ENCODE measurements at places on chromosomes 7 and 10.

DNA sequence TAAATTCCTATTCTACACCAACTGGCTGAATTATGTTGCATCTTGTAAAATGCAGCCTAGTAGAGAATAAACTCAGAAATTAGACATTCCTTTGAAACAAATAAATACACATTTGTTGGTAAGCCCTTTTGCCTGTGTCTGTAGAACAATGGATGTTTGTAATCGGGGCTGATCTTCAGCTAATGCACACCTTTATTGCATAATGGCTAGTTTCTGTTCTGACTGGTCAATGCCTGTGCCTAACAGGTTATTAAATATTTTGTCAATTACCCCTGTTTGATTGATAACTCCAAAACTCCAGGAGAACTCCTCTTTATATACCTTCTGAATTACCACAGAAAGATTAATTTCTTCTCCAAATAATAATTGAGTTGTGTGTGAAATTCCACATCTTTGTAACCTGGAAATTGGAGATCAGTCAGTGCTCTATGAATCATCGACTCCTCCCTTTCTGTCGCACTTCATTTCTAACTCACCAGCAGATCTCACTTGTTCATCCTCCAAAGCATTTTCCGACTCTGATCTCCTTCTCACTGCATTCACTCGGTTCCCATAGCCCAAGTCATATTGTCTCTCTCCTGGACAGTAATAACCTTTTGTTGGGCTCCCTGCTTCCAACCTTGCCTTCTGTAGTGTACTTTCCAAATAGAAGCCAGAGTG, 196.0 kb upstream of the FZD1 start:
- no peak for DNase-seq

GRCh38 chr7:147472556-147472955, 1118.0 kb upstream of the C7orf33 start:
- no peak for DNase-seq

GRCh38 chr7:26620352-26620751, 244.0 kb downstream of the SKAP2 start:
- DNase-seq, result peak; percentile 72

DNA sequence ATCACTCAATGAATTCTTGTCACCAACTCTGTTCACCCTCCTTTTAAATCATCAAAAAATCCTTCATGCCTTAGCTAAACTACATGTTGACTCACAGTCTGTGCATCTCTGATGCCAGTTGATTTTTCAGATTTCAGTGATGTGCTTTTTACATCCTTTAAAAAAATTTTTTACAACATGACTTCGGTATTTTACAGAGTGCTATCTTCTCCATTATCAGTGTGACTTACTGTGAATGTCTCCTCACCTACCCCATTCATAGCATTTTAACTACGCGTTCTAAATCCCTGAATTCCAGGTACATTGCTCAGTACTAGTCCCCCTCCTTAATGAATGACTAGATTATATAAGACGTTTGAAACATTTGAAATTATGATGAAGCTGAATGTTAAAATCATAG, 98.7 kb downstream of the DNAH11 start:
- DNase-seq, result no peak

- DNase-seq, result peak; percentile 55
These were observed at the start of gene BICC1 for GRCh38 chr10:58512491-58513187. Gene BICC1, plus strand, starts transcription at chr10:58512872. Its CDS starts 272 bp downstream, at chr10:58513144.

GRCh38 chr10:21497177-21497807, 28.2 kb downstream of the SKIDA1 start:
- DNase-seq, result peak; percentile 93

- DNase-seq, result no peak
These were observed 46.3 kb downstream of the MRPL32 start for GRCh38 chr7:42978496-42978895.

DNA sequence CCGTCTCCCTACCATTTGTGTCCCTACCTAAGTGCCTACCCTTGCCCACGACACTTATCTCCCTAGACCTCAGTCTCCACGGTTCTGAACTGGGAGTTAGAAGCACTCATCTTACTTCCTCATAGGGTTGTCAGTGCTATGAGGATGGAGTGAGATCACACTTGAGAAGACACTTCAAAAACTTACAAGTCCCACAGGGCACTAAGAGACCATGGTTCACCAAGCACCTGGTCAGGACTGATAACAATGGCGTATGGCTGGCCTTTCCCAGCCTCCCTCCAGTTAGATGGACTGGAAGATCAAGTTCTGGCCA, 43.2 kb downstream of the KCNMA1 start:
- no peak for DNase-seq

GRCh38 chr10:71396084-71396710, 523 bp upstream of the CDH23 start:
- DNase-seq, result no peak

- DNase-seq, result peak; percentile 59
These were observed 449.6 kb downstream of the GRM8 start for GRCh38 chr7:126803060-126803665.

DNA sequence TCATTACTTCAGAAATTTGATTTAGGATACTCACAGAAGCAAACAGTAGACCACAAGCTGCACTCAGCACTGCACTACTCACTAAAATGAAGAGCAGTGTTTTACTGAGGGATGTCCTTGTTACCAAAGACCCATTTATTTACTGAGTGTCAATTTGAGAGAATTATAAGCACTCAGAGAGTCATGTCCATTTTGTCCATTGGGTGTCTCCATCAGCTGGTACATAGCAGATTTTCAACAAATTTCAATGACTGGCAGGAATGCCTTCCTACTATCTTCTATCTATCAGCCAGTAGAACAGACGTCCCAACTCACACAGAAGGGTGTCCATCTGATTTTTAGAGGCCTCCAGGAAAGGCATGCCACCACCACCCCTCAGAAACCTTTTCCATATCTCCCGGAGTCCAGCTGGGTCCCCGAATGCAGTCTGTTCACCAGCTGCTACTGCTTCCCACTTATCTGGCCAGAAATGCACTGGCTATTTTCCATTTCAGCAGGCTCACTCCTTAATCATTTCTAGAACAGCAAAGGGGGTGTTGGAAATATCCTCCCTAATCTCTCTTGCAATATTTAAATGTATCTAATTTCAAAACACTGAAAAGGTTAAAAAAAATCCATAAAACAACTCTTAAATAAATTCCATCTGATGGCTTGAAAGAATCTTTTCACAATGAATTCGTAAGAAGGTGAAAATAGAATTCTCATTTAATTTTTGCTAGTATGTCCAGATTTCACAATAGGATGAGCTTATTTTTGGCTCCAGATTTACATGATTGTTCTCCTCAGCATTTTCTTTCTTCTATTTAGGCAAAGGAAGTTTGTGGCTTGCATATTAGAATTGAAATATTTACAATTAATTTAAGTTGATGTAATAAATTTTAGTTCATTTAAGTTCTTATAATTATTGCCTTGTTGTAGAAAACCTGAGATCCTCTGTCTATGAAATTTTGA, 1164.0 kb upstream of the CELF2 start:
- DNase-seq, result no peak

GRCh38 chr7:114630201-114630990, 215.8 kb downstream of the FOXP2 start:
- DNase-seq, result no peak

GRCh38 chr7:50712252-50713122, 70.2 kb downstream of the GRB10 start:
- peak; percentile 65 for DNase-seq

- DNase-seq, result no peak
These were observed 6.7 kb downstream of the OTUD1 start for GRCh38 chr10:23445591-23445990.

DNA sequence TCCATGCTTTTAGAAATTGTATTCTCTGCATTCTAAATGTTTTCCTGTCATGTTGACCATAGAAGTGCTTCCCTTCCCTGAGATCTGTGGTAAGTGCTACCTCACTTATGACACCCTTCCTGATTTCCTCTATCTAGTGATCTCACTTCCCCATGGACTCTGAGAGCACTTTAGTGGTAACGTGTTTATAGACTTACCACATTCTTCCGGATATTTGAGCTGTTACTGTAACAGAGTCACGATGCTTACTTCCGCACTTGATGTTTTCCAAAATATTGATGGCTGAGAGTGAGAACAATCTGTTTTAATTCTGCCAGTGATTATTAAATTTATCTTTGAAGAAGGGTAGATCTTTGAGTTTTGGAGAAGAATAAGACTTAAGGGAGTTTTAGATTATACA, 60.1 kb upstream of the NAMPT start:
- DNase-seq, result peak; percentile 88

GRCh38 chr7:2638224-2638991, 6.6 kb downstream of the TTYH3 start:
- DNase-seq, result peak; percentile 93

- no peak for DNase-seq
These were observed 251.2 kb downstream of the DNAJB6 start for GRCh38 chr7:157587805-157588560.

- DNase-seq, result no peak
These were observed 113.9 kb upstream of the NPS start for GRCh38 chr10:127435246-127435645.

DNA sequence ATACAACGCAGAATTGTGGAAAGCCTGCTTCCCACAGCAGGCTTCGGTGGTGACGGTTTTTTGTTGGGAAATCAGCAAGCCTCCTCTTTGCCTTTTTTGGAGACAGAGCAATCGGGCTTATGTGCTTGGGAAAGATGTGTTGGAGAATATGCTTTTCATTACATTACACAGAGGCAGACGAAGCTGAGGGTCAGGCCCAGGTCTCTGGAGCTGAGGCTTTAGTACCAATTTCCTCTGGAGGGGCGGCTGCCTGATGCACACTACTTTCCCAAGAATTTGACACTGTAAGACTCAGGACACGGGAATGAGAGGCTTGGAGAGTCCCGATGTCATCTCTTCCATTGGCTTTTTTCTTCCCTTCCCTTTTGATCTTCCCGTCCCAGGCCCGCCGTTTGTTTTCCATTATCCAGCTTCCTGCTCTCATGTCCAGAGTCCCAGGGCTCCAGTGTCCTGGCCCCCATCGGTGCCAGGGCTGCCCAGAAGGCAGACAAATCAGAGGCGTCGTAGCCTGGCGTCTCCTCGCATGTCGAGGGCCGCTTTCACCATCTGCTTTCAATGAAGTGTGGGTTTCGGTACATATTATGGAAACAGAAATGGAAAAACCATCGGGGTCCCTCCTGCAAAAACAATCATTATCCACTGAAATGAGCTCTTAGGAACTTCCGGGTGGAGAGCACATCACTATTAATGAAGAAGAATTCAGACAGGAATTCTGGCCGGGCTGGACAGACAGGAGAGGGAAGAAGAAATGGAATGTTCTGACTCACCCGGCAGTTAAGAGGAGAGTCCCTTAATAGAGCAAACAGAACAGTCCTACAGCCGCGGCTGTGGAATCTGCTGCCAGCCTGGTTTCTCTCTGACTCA, 123.0 kb upstream of the JCAD start:
- peak; percentile 92 for DNase-seq

DNA sequence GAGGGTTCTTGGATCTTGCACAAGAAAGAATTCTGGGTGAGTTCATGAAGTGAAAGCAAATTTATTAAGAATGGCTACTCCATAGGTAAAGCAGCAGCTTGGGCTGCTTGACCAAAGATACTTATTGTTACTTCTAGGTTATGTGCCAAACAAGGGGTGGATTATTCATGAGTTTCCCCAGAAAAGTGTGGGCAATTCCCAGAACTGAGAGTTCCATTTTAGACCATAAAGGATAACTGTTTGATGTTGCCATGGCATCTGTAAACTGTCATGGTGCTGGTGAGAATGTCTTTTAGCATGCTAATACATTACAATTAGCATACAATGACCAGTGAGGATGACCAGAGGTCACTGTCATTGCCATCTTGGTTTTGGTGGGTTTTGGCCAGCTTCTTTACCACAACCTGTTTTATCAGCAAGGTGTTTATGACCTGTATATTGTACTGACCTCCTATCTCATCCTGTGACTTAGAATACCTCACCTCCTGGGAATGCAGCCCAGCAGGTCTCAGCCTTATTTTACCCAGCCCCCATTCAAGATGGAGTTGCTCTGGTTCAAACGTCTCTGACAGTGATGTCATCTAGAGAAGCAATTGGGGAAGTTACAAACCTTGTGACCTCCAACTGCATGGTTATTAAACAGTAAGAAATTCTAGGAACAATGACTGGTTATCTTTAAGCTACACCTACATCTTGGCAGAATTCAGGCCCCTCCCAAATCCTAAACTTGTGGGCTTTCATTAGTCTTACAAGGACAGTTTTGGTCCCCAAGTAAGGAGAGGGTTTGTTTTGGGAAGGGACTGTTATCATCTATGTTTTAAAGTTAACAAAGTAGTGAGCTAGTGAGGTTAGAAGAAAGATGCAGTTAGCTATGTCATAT, 48.0 kb upstream of the INHBA start:
- no peak for DNase-seq

GRCh38 chr7:101990811-101991418, 173.5 kb downstream of the CUX1 start:
- DNase-seq, result no peak

DNA sequence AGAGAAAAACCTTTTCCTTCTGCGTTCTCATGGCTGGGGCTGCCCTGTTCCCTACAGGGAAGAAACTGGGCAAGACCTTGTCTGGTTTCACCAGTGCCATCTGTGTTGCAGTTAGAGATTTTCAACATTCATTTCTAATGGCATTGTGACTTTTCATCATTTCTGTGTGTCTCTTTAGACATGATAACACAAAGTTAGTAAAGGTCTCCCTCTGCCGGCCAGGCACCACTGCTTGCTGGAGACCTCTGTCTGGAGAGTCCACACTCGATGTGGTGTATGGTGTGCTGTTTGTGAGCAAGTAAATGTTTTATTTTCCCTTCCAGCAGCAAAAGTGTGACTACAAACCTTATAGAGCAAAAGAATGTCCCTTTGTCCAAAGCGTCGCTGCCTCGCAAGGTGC, 213.5 kb downstream of the PAXIP1 start:
- peak; percentile 73 for DNase-seq

DNA sequence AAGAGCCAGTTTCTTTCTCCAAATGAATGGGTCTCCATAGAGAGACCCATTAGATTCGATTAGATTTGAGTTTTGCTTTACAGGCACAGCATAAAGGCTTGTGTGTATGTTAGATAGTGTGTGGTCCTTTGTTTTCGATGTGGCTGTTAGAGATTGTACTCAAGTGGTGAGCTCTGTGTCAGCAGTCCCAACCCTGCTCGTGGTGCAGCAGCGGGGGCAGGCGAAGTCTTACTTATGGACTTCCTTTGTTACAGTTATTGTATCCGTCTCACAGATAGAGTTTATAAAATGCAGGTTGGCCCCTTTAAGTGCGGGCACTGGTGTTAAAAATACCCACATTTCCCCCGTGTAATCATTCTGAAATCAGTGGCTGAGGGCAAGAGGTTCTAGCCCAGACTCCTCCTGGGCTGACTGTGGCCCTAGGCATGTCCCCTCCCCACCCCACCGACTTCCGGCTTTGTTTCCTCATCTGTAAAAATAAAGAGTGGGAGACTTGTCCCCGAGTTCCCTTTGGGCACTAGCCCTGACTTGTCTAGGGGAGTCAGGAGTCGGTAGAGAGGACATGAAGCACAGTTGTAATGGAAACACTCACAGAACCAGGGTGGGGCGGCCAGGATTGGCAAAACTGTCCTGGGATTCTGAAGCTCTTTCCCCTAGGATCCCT, 28.6 kb downstream of the MTURN start:
- DNase-seq, result peak; percentile 33
